ENCODE measurements at places on chromosomes 5 and 9. TPM values are rescaled to one million over a fixed set of nuclear protein-coding genes. Genes with fewer than 3 reads are reported as not detected.

Gene RGS7BP
- total RNA-seq = not detected

Gene GPR151
- not detected for total RNA-seq

Gene FAM169A
- 0.23 TPM for total RNA-seq

Gene SLC1A3
- total RNA-seq = not detected

All from HT-29 (cell line).